ENCODE measurements at places on chromosomes 4 and X.

DNA sequence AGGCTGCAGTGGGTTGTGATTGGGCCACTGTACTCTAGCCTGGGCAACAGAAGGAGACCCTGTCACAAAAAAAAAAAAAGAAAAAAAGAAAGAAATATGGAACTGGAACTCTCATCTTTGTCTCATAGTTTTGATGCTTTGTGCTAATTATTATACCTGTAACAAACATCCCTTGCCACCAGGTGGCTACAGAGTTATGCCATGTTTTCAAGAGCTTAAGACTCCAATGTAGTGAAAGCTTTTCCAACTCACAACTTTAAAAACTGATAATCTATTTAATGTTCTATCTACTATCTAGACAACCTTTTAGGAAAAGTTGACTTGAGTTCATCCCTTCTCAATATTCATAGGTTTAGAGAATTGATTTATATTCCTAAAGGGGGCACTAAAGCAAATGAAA is 42.4 kb downstream of the HTR2C start:
- no peak overlapping the region for H3K4me3 ChIP-seq
- no peak overlapping the region for H3K27ac ChIP-seq
- no peak for DNase-seq
- H3K27me3 ChIP-seq = peaks cover 2% of the 10 kb centered on the region

DNA sequence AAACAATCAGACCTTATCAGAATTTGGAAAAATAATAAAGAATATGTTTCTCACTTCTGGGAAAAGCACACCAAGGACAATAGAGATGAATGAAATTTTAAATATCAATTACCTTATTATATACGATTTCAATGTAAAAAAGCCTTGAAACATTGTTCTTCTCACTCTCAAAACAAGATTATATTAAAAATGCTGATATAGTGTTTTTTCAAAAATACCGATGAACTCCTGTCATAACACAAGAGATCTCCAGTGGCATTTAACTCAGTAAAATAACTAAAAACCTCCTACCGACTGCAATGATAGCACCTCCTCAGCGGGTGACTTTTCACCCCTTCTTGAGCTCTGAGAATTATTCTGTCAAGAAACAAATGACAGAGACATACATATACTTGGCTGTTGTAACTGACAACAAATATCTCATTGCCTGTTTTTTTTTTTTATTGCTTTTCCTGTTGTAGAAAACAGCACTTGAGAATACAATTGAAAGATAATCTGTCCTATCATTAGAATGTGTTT is 1237.3 kb downstream of the C4orf33 start:
- no peak overlapping the region for H3K27ac ChIP-seq
- peaks cover 2% of the 10 kb centered on the region for H3K4me1 ChIP-seq
- no peak for DNase-seq

- H3K4me3 ChIP-seq = no peak overlapping the region
- no peak overlapping the region for H3K27ac ChIP-seq
- H3K4me1 ChIP-seq = no peaks in the 10 kb centered on the region
- no peaks in the 10 kb centered on the region for H3K27me3 ChIP-seq
- no peaks in the 10 kb centered on the region for H3K36me3 ChIP-seq
- DNase-seq = no peak
Measured at GRCh38 chr4:180926277-180926676, 1316.9 kb upstream of the TENM3 start.

- H3K4me1 ChIP-seq = no peaks in the 10 kb centered on the region
- H3K36me3 ChIP-seq = no peaks in the 10 kb centered on the region
- no peak for DNase-seq
- H3K27me3 ChIP-seq = no peaks in the 10 kb centered on the region
- H3K27ac ChIP-seq = no peak overlapping the region
Measured at GRCh38 chrX:116204932-116205331, 34.4 kb downstream of the AGTR2 start.

DNA sequence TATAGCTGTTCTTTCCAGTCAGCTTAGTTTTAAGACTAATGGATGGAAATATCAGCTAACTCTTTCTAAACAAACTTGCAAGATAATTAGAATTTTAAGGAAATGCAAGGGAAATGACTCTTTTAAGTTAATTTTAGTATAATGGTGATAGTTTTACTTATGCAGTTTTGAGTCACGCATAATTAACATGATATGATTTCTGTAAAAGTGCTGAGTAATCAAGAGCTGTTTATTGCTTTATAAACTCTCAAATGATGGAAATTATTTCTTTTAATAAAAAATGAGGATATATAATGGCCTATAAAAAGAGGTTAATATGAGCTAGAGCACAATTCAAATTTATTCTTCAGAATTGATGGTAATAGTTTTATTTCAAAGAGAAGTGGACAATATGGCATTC is 385.9 kb downstream of the GLUD2 start:
- no peaks in the 10 kb centered on the region for H3K4me1 ChIP-seq
- no peak overlapping the region for H3K27ac ChIP-seq
- no peak overlapping the region for H3K4me3 ChIP-seq

GRCh38 chr4:185346975-185347601 is 48.6 kb downstream of the LRP2BP start:
- peaks cover 48% of the 10 kb centered on the region for H3K4me1 ChIP-seq
- H3K4me3 ChIP-seq = no peak overlapping the region
- H3K36me3 ChIP-seq = peaks cover 63% of the 10 kb centered on the region
- DNase-seq = no peak

DNA sequence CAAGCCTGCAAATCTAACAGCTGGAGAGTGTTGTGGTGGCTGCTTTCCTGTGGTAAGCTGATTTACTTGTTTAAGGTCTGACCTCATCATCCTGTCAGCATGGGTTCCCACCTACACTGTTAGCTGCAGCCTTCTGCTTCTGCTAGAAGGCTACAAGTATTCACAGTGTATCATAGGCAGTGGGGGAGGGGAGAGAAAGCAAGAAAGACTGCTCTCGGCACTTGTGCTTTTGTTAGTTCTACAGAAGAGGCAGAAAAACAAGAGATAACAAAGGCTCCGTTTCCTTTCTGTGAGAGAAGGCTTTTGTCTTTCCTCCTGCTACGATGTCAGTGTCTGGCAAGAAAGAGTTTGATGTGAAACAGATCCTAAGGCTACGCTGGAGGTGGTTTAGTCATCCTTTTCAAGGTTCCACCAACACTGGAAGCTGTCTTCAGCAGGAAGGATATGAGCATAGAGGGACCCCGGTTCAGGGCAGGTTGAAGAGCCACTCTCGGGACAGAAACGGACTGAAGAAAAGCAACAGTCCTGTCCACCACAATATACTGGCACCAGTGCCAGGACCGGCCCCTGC is at the start of gene KLHL4:
KLHL4 (plus strand) TSS at position 232 of the 571 bp plus-strand sequence; CDS start at position 324, 92 bp downstream.
- H3K36me3 ChIP-seq = no peaks in the 10 kb centered on the region
- peaks cover 19% of the 10 kb centered on the region for H3K4me1 ChIP-seq
- H3K27ac ChIP-seq = no peak within 1 kb of the TSS
- DNase-seq = no peak
- H3K4me3 ChIP-seq = peak within 1 kb of the TSS; percentile 66

DNA sequence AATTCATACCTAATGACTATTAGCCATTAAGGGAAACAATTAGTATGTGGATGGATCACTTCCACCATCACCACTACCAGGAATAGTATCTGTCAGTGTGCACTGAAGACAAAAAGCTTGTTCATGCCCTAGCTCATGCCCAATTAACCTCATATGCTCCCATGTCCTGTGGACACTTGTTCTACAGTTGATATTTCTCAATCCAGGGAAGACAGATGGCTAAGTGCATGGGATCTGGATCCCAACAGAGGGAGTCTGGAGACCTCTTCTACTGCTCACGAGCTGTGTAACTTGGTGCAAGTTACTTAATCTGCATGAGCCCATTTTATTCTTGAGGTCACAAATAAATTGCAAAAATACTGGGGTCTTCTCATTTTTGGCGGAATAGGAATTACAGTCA is 23.7 kb downstream of the AMOT start:
- H3K36me3 ChIP-seq = no peaks in the 10 kb centered on the region
- DNase-seq = no peak
- H3K4me3 ChIP-seq = no peak overlapping the region
- no peak overlapping the region for H3K27ac ChIP-seq

- DNase-seq = no peak
- no peak overlapping the region for H3K27ac ChIP-seq
- H3K36me3 ChIP-seq = no peaks in the 10 kb centered on the region
Measured at GRCh38 chr4:158624889-158625478, 46.7 kb downstream of the C4orf46 start.

- H3K27me3 ChIP-seq = no peaks in the 10 kb centered on the region
- H3K27ac ChIP-seq = peak overlapping the region; percentile 32
- no peaks in the 10 kb centered on the region for H3K36me3 ChIP-seq
- DNase-seq = no peak
Measured at GRCh38 chr4:106868381-106869035, 167.6 kb downstream of the DKK2 start.

GRCh38 chr4:137181293-137181899 is 350.9 kb downstream of the PCDH18 start:
- H3K36me3 ChIP-seq = peaks cover 3% of the 10 kb centered on the region
- H3K4me3 ChIP-seq = no peak overlapping the region
- DNase-seq = no peak
- no peak overlapping the region for H3K27ac ChIP-seq
- H3K4me1 ChIP-seq = no peaks in the 10 kb centered on the region
- H3K27me3 ChIP-seq = no peaks in the 10 kb centered on the region

Measured in osteocyte (in vitro differentiated cells).